ENCODE measurements at places on chromosomes 5 and 9.

GRCh38 chr9:130997925-130998596 lies 10.9 kb upstream of the LAMC3 start:
- peak; percentile 28 for DNase-seq

- no peak for DNase-seq
These were observed 290.6 kb downstream of the FBXL7 start for GRCh38 chr5:15790446-15791018.

DNA sequence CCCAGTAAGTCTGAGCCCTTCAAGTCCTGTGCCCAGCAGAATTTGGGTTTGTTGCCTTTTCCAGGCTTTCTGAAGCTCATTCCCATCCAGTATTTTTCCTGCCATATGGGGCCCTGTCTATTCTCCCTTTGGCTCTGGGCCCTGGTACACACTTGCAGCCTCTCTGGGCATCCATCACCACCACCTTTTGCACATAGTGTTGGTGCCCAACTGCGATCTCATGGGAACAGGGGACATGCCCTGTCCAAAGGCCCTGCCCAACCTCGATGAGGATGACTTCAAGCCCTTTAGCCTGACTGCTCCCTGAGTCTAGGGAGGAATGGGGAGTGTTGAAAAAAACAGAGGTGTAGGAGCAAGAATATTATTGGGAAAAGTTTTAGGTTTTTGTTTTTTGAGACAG lies 11.5 kb downstream of the RGS3 start:
- no peak for DNase-seq

- no peak for DNase-seq
These were observed 68.8 kb downstream of the ZNF608 start for GRCh38 chr5:124677374-124678351.

GRCh38 chr5:125536582-125536981 lies 790.1 kb upstream of the ZNF608 start:
- no peak for DNase-seq

DNA sequence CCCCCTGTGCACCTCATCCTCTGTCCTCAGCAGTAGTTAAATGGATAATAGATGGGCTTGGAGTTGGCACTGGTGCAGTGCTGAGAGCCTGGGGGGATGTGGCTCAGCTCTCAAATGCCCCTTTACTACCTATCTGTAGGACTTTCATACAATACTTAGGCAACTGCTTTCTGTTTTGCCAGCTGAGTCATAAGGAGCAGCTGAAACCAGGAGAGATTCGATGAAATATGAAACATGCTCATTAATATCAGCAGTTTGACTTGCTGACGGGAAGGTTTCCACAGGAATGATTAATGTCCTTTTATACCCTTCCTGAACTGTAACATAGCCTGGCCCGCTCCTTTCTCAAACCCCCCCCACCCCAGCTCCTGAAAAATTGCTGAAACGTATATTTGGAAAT lies 142.6 kb downstream of the SAXO1 start:
- DNase-seq: no peak

DNA sequence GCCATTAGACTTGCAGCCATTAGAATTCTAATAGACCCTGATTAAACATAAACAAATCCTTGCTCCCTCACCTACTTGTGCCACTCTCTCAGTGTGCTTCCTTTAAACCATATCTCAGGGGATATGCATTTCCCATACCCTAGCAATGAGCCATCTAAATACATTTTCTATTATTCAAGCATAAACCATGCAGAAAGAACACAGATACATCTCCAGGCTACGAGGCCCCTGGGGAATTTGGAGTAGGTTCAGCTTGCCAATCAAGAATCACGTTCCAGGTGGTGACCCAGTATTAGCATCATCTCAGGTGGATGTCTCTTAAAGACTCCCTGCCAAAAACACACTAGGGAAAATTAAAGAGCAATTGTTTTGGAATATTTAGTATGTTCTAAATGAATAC lies 93.0 kb upstream of the CCL21 start:
- DNase-seq: no peak

- DNase-seq: no peak
These were observed 53.1 kb downstream of the NXNL2 start for GRCh38 chr9:88587885-88588649.

- no peak for DNase-seq
These were observed 47.2 kb downstream of the COL5A1 start for GRCh38 chr9:134688661-134689320.

DNA sequence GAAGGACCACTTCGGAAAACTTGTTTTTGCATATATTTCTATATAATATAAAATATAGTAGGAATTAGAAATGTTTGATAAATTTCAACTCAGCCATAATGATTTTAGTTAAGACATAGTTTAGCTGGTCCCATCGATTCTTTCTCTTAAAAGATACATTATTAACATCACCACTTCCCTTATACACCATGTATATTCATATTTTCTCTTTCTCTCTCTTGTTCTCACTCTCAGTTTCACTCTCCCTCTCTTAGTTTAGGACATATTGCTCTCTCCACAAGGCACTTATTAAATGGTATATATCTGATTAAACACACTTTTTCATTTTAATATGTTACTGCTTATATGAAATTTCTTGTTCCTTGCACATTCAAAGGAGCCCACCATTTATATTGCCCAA lies 90.1 kb upstream of the RASEF start:
- no peak for DNase-seq

- no peak for DNase-seq
These were observed 243.6 kb upstream of the PANK3 start for GRCh38 chr5:168822745-168823281.

GRCh38 chr9:121185178-121185745 lies 16.4 kb downstream of the RAB14 start:
- no peak for DNase-seq

- no peak for DNase-seq
These were observed 32.1 kb upstream of the SLC6A3 start for GRCh38 chr5:1477341-1477740.

DNA sequence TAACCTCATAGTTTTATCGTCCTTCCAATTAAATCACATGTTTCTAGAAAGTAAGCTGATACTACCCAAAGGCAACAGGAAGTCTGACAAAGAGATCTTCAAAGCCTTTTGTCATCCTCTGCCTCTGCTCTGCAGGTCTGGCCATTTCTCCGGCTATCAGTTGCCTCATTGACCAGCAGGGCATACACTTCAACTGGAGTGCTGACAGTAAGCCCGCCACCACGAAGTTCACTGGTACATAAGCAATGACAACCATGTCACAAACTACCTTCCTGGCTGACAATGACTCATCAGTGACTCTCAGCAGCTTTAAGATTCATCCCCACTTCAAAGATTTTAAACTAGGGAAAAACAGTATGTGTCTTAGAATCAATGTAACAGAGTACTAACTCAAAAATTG lies 20.6 kb downstream of the SPTLC1 start:
- no peak for DNase-seq

- DNase-seq: no peak
These were observed at the start of gene RAPGEF1 for GRCh38 chr9:131739959-131740648. RAPGEF1 (minus strand) TSS chr9:131740076; CDS start chr9:131739830, 246 bp downstream.

DNA sequence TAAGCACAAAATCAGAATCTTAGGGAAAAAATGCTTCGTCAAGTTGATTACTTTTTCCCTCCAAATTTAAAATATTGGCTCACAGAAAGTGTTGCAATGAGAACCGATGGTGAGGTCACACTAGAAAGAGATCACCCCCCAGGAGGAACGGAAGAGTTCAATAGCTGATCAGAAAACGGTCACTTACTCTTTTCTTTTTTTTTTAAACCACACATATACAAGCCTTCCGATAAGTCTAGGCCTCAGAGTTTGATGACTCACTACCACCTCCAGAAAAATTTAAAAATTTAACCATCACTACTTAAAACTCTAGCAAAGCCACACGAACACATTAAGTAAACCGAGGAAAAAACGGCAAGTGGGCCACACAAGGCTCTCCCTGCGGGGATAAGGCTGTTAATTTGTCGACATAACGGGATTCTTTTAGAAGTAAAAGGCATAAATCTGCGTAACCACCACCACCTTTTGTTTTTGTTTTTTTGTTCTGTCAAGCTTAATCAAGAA lies 1.2 kb downstream of the SURF4 start:
- DNase-seq: no peak

DNA sequence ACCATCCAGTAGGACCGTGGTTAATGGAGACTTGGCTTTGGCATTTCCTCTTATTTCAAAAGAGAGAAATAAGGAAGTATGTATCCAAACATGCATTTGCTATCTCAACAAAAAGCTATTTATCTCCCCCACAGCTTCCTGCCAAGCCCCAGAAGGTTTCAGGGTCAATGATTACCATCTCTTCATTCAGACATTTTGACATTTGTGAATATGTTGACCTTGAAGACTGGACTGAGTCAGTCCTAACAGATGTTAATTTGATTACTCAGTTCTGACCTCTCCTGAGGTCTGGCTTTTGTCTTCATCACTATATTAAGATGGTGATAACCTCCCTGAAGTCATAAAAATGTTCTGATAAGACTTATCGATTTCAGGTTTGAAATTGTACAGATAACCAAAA lies 479.4 kb downstream of the AGTPBP1 start:
- DNase-seq: no peak

GRCh38 chr5:41120600-41120999 lies 49.5 kb upstream of the MROH2B start:
- DNase-seq: no peak

- DNase-seq: no peak
These were observed 31.8 kb upstream of the PCA3 start for GRCh38 chr9:76732341-76732958.

DNA sequence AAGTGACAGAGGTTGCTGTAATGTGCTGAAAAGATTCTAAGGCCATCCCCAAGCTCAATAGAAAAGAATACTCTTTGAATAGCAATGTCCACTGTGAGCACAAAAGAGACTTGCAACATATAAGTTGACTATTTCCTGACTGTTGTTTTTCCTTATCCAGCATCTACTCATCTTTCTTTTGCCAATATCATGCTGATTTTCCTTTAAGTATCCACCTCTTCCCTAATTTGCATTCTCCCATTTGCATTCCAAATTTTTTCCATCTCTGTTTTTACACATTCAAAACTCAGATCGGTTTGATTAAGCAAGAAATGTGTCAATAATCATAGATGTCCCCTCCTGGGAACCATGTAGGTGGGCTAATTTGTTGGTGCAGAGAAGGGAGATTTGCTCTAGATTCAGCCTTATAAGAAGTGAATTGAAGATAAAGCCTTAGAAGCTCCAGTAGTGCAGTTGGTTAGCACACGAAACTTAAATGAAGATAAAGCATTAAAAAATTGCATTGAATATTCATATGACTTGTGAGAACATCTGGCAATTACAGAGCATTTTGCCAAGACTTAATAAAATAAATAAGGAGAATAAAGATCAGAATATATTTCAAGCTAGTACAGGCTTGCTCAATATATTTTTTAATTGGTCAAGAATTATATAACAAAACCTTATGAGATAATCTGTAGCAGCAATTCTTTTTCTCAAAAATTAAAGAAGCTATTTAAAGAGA lies 267.6 kb downstream of the TMEM167A start:
- no peak for DNase-seq

GRCh38 chr5:165015126-165015525 lies 1509.7 kb downstream of the MAT2B start:
- DNase-seq: no peak

GRCh38 chr5:121987685-121988073 lies 25.9 kb downstream of the SRFBP1 start:
- no peak for DNase-seq

DNA sequence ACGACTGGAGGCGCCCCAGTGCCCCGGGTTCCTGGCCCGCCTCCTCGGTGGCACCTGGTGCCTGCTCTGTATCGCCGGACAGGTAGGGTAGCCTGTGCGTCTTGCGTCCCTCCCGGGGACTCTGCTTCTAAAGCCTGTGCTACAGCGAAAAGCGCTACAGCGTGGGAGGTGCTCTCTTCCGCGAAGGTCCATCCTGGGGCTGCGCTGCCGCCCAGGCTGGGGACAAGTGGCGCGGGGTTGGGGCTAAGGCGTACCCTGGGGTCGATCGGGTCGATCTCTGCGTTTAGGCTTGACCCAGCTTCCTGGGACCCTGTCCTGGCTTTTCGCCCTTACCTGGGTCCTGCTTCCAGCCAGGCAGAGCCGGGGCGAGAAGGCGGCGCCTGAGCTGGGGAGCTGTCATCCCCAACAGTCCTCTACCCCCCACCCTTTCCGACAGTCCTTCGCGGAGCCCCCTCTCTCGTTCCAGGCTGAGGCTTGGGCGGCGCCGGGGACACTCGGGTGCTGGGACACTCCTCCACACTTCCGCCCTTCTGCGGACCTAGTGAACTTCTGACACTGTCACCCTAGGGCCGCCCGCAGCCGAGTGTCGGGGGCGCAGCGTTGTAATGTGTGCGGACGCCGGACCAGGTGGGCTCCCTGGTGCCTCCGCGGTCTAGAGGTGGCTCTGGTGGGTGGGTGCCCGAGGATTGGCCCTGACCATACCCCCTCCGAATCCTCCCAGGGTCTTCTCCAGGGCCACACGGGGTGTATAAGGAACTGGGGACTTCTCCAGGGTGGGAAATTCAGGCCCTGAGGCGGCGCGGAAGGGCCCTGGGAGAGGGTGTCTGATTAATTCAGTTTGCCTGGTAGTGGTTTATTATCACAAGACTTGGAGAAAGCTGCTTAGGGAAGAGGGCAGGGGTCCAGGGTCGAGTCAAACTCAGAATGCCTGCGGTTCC lies 328.2 kb downstream of the SH3GL2 start:
- peak; percentile 14 for DNase-seq

GRCh38 chr5:148750614-148751013 lies 75.8 kb upstream of the ADRB2 start:
- no peak for DNase-seq

- DNase-seq: no peak
These were observed 46.2 kb downstream of the IARS1 start for GRCh38 chr9:92247296-92247695.

GRCh38 chr9:20670395-20670794 lies 13.7 kb upstream of the FOCAD start:
- DNase-seq: no peak

DNA sequence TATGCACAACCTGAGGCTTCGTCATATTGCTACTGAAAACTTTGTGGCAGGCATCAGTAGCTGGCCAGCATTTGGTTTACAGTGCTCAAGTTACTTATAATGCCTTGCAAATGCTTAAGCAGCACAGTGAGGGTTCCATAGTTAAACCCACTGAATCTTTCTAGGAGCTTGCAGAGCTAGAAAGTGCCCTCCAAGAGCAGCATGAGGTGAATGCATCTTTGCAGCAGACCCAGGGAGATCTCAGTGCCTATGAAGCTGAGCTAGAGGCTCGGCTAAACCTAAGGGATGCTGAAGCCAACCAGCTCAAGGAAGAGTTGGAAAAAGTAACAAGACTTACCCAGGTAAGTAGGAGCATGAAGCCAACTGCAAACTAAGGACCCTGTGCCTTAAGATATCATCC lies 60.9 kb downstream of the CNTRL start:
- no peak for DNase-seq
